ENCODE measurements at places on chromosomes 3 and 15. TPM values are rescaled to one million over a fixed set of nuclear protein-coding genes. Genes with fewer than 3 reads are reported as not detected.

- no peak for DNase-seq
These were observed 87.0 kb upstream of the LMOD3 start for GRCh38 chr3:69209413-69209812.

GRCh38 chr3:14428087-14429033 lies 26.0 kb downstream of the SLC6A6 start:
- no peak for DNase-seq

- no peak for DNase-seq
These were observed 1.5 kb downstream of the ZIC4 start for GRCh38 chr3:147404800-147405230.

DNA sequence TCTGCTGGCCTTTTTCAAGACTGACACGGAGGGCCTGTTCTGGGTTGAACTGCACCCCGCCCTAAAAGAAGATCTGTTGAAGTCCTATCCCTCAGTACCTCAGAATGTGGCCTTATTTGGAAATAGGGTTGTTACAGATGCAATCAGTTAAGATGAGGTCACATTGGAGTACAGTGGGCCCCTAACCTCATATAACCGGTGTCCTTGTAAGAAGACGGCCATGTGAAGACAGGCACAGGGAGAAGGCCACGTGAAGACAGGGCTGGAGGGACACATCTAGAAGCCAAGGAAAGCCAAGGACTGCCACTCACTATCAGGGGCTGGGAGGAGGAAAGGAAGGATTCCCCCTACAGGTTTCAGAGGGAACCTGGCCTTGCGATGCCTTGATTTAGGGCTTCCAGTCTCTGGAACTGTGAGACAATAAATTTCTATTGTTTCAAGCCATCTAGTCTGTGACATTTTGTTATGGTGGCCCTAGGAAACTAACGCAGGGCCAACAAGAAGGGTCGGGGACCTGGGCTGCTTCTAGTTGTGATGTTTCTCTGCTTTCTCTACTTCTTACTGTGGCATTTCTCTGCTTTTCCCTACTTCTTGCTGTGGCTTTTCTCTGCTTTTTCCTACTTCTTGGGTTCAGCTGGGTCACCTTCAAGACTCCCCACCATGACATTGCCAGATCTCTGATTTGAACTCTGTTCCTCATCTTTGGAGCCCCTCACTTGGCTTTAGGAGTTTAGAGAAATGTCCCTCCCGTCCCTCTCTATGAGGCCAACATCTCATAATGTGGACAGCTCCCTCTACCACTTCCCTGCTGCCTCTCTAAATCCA lies 4.8 kb upstream of the CCDC174 start:
- no peak for DNase-seq

GRCh38 chr15:62124973-62125303 lies 40.1 kb downstream of the C2CD4B start:
- DNase-seq, result no peak

DNA sequence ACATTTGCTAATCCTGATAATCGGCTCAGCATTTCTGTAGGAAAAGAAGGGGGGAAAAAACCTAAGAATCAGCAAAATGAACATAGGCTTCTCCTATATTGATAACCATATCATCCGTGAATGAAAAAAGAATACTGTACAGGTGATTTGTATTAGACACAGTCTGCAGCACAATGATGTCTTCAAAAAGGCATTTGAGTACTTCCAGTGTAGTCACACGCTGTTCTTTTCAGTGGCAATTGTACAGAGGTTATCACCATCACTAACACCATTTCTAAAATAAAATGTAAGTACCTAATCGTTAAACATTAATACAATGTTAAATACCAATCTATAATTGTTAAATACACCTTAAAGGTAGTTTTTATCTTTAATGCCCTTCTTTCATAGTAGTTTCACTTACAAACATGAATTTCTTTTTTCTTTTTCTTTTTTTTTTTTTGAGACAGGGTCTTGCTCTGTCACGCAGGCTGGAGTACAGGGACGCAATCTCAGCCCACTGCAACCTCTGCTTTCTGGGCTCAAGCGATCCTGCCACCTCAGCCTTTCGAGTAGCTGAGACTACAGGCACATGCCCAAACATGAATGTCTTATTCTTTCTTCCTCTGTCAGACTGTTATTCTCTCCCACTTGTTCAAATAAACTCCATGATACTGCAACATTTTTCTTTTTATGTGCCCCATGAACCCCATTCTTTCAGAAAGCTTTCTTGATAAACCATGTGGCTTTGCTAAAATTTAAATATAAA lies 18.4 kb downstream of the GOLGB1 start:
- no peak for DNase-seq

DNA sequence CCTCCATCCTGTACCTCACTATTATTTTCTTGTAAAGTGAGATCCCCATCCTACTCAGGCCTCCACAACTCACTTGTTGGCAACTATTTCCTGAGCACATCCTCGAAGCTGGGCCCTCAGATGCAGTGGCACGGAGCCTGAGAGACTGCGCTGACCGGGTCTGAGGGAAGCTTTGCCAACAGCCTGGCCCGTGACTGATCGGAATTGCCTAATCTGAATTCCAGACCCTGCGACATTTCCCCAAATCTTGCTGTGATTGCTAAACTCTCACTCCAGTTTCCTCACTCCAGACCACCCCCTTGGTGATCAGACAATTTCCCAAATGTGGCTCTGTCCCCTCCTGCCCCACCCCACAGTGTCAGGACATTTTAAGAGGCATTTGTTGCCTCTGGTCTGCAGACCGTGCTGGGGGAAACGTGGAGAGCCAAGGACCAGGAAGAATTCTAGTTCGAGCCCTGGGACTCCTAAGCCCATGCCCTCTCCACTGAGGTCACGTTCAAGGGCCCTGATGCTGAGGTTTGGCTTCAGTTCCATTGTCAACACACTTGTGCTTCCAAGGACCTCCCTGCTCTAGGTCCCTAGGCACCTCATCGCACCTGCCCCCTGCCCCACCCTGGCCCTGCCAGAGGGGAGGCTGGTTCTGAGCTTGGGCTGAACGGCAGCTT lies 22.8 kb downstream of the KLHL25 start:
- DNase-seq, result no peak

DNA sequence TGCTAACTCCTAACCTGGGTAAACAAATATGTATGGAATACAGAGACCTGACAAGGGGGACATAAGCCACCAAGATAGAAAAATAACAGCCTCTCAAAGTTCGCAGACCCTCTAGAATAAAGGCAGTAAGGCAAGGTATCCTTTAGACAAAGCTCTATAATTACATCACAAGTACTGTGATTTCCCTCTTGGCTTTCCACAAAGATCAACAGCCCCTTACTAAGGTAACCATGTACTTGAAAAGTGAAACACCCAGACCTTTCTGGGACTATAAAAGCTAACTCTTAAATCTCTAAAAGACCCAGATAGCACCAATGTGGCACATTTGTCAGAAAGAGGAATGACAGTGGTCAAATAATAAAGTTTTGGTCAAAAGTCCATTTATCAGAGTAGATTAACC lies 51.9 kb downstream of the TBL1XR1 start:
- DNase-seq, result no peak

The MAP1A gene
- polyA plus RNA-seq, result 48.5 TPM

The MEIS2 gene
- polyA plus RNA-seq, result 33.4 TPM

The CLDN16 gene
- polyA plus RNA-seq, result 0.04 TPM

The BFSP2 gene
- polyA plus RNA-seq, result not detected
